ENCODE measurements at places on chromosomes 3 and 15.

GRCh38 chr15:35757765-35758164, 211.8 kb upstream of the DPH6 start:
- DNase-seq = no peak

- no peak for DNase-seq
These were observed 117.9 kb downstream of the TCF12 start for GRCh38 chr15:57036352-57036751.

DNA sequence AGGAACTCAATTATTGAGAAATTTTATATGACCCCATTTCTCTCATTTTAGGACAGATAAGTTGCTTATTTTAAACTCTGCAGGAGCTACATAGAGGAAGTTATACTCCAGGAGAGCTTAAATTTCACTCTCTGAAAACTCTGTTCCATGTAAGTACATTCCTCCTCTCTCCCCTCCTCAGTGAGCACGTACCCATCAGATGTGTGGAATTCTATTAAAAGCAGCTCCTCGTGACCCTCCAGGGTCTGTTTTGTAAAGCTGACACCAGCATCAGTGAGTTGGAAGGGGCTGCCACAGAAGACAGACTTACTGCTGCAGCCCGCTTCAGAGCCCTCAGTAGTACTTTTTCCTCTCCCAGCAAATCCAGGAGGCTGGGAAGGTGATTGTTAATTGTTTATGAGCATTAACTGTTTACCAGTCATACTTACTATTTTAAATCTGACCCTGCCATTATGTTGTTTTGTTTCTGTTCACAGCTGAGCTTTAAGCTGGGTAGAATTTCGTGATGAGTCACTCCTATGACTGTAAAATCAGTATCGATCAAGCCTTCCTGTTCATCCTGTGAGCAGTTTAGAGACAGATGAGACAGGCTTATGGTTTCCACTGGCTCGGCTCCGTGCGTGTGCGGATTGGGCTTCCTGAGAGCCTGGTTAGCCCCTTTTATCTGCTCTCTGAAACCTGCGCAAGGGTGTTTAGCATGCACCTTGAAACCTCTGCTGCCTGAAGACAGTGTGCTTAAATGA, 20.4 kb downstream of the IGF1R start:
- no peak for DNase-seq

- no peak for DNase-seq
These were observed 4.4 kb upstream of the ENTPD3 start for GRCh38 chr3:40382617-40382979.

GRCh38 chr3:165383381-165383780, 187.2 kb upstream of the SLITRK3 start:
- no peak for DNase-seq

DNA sequence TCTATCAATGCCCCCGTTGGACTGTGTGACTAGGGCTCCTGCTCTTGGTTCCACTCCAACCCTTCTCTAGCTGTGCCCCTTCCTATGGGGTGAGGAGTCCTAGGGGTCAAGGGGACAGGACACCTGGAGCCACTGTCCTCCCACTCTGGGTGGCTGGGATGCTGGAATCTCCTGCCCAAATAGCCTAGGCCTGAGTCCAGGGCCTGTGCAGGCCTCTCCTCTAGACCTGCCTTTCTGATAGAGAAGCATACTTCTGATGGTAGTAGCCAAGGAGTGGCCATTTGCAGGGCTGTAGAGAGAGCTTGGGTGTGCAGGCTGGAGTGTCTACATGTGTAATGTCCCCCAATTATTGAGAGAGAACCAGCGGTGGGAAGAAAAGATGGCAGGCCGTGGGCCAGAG, 54.2 kb downstream of the ITGA11 start:
- no peak for DNase-seq

- DNase-seq = no peak
These were observed 1.1 kb upstream of the NR2C2 start for GRCh38 chr3:14946236-14946635.

GRCh38 chr3:63719796-63720445, 67.4 kb downstream of the SNTN start:
- no peak for DNase-seq
